WTC11 (cell line): ENCODE measurements at places on chromosomes 7 and 10. TPM values are rescaled to one million over a fixed set of nuclear protein-coding genes. Genes with fewer than 3 reads are reported as not detected.

OPN4 gene
- not detected in 3 replicates for total RNA-seq

ZNF804B gene
- total RNA-seq = 0.04 TPM in 1 of 3 replicates, not detected in the others

GRCh38 chr10:76201962-76202361 lies 770.5 kb downstream of the LRMDA start:
- peaks cover 4% of the 10 kb centered on the region for H3K36me3 ChIP-seq
- H3K27me3 ChIP-seq = peaks cover 15% of the 10 kb centered on the region
- H3K27ac ChIP-seq = no peak overlapping the region
- peaks cover 24% of the 10 kb centered on the region for H3K4me1 ChIP-seq
- H3K4me3 ChIP-seq = no peak overlapping the region

DNA sequence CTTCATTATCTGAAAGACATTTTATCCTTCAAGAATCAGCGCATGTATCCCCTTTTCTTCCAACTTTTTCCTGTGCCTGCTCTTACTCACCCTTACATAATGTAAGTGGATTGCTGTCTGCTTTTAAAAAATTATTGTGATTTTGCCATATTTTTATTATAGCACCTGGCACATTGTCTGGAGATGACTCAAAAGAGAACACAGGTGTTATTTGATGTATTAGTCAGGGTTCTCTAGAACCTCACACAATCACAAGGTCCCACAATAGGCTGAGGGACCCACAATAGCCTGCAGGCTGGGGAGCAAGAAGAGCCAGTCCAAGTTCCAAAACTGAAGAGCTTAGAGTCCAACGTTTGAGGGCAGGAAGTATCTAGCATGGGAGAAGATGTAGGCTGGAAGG lies 390.0 kb downstream of the EXOC4 start:
- H3K27me3 ChIP-seq = no peaks in the 10 kb centered on the region
- H3K27ac ChIP-seq = no peak overlapping the region
- H3K4me3 ChIP-seq = no peak overlapping the region
- peaks cover 16% of the 10 kb centered on the region for H3K4me1 ChIP-seq
- DNase-seq = no peak

LLCFC1 gene
- total RNA-seq = not detected in 3 replicates

HOXA5 gene
- 0.14 TPM in 1 of 3 replicates, not detected in the others for total RNA-seq

DNA sequence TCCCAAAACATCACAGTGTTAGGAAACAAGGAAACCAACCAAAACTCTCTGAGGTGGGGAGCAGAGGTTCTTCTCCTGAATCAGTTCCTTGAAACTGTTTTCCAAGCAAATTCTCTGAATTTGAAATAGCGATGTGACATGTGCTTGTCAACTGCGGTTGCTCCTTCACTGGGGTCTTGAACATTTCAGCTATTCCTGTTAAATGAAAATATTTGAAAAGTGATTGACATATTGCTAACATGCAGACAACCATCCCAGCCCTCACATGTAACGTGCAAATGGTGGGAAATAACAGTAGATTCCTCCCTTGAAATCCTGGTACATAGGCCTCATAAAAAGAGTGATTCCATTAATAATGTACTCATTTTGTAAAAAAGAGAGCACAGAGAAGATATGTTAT lies 15.9 kb downstream of the MKI67 start:
- DNase-seq = no peak
- no peak overlapping the region for H3K27ac ChIP-seq
- no peak overlapping the region for H3K4me3 ChIP-seq
- H3K36me3 ChIP-seq = peaks cover 24% of the 10 kb centered on the region
- no peaks in the 10 kb centered on the region for H3K4me1 ChIP-seq

GRCh38 chr10:101261702-101262101 lies 32.4 kb upstream of the LBX1 start:
- no peaks in the 10 kb centered on the region for H3K36me3 ChIP-seq
- no peak overlapping the region for H3K4me3 ChIP-seq
- DNase-seq = no peak
- peaks cover 18% of the 10 kb centered on the region for H3K27me3 ChIP-seq

DNA sequence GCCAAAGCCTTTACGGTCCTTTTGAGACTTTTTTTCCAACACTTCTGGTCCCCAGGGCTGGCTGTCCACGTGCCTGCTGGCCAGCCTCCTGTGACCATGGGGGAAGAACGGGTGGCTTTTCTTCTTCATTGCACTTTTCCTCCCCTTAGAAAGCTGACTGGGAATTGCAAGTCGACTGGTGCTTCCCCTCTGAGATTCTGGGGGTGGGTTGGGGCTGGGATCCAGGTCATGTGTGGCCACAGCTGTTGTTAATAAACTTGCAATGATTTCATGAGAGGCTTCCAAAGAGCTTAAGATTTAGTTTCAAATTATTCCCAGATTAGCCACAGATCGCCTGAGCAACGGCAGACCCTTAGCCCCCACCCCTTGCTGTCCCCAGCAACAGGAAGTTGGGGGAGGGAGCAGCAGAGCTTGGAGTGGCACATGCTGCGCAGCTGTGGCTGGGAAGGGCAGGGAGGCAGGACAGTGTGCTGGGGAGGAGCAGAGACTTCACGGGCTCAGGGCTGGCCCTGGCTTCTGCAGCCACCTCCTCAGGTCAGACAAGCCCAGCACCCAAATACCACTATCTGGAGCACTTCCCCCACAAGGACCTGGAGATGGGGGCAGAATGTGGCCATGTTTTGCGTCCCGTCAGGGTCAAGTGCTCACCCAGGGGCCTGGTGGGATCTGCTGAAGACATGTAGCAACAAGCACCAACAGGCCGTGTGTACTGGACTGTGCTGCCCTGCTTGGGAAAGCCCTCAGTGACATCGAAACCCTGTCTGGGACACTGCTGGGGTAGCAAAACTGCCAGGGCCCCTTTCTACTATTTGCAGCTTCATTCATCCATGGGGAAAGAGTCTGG lies 147.1 kb downstream of the RNF216 start:
- H3K4me1 ChIP-seq = peaks cover 75% of the 10 kb centered on the region
- peak overlapping the region; percentile 88 for H3K27ac ChIP-seq
- H3K4me3 ChIP-seq = peak overlapping the region; percentile 55
- H3K36me3 ChIP-seq = peaks cover 6% of the 10 kb centered on the region

DNA sequence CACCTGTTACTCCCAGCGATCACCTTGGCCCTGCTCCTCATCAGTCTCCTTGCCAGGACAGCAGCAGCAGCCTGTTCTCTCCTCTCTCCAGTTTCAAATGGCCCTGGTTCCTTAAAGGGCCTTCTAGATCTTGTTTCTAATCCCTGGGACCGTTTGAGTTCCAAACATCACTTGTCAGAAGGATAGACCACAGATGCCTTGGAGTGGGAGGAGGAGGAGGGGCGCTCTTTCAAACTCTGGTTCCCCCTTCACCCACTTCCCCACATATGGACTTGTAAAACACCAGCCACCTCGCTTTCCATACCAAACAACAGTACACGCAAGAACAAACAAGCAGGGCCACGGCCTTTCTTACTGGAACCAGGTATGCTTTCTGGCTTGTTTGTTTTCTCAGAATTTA lies 104.8 kb downstream of the PLXNA4 start:
- H3K27ac ChIP-seq = no peak overlapping the region
- no peak for DNase-seq
- peaks cover 4% of the 10 kb centered on the region for H3K27me3 ChIP-seq
- H3K4me3 ChIP-seq = no peak overlapping the region
- H3K4me1 ChIP-seq = peaks cover 49% of the 10 kb centered on the region

GRCh38 chr7:112137141-112138101 lies 68.8 kb downstream of the DOCK4 start:
- no peaks in the 10 kb centered on the region for H3K27me3 ChIP-seq
- no peak overlapping the region for H3K27ac ChIP-seq
- H3K4me1 ChIP-seq = peaks cover 33% of the 10 kb centered on the region

GRCh38 chr10:71241830-71242621 lies 29.7 kb downstream of the UNC5B start:
- no peak overlapping the region for H3K4me3 ChIP-seq
- no peak for DNase-seq
- H3K36me3 ChIP-seq = no peaks in the 10 kb centered on the region
- H3K4me1 ChIP-seq = peaks cover 41% of the 10 kb centered on the region
- H3K27ac ChIP-seq = no peak overlapping the region

DNA sequence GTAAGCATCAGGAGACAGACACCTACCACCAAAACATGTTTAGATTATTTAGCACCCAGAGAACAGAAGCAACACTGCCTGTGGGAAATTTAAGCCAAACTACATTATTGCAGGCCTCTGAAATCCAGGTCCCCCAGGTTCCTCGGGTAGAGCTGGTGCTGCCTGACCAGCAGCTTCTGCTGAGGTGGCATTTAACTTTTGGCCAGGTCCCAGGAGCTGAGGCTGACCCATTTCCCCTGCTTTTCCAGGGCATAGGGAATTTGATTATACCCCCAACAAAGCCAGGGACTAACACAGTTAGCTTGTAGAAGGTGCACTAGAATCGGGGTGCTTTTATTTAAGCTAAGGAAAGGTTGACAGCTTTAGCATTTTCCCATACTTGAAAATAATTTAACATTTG lies 4.7 kb downstream of the LRRC4 start:
- H3K27ac ChIP-seq = 0 out of 2 replicates have a peak overlapping the region, but pooled peaks have one; percentile 20
- H3K36me3 ChIP-seq = peaks cover 12% of the 10 kb centered on the region
- peaks cover 66% of the 10 kb centered on the region for H3K4me1 ChIP-seq
- H3K4me3 ChIP-seq = no peak overlapping the region

DNA sequence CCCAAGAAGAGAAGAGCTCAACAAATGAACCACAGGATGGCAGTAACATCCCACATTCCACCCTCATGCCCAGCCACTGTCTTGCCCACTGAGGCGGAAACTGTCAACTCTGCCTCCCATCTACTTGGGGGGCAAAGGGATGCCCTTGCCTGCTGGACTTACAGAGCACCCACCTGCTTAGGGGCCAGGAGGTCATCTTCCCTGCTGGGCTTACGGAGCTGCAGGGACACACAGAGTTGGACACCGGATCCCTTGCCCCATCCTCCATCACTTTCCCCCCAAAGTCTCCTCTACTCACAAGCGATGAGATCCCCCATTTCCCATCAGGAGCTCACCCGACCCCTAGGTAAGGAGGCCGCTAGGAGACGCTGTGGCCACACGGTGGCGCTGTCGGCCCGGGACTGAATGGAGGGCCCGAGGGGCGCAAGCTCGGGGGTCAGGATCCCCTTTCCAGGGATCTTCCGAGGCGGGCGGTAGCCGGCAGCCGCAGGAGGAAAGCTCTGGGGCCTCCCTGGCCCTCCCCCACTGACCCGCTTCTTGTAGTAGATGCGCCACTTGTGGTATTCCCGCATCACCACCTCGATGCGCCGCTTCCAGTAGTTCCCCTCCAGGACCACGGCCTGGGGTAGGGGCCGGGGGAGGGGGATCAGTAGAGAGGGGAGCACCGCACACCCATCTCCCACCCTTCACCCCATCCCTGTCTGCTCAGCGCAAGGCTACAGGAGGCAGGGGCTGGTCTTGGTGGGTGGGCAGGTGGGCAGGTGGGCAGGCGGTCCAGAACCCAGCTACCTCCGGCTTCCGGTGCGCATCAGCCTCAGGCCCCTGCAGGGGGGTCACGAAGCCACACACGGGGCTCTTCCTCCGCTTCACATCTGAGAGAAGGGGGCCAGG lies 17.3 kb downstream of the MLXIPL start:
- no peaks in the 10 kb centered on the region for H3K36me3 ChIP-seq
- H3K27ac ChIP-seq = peak overlapping the region; percentile 57; the same call in 1 of the 2 replicates
- H3K4me1 ChIP-seq = peaks cover 3% of the 10 kb centered on the region
- DNase-seq = peak; percentile 93

DNA sequence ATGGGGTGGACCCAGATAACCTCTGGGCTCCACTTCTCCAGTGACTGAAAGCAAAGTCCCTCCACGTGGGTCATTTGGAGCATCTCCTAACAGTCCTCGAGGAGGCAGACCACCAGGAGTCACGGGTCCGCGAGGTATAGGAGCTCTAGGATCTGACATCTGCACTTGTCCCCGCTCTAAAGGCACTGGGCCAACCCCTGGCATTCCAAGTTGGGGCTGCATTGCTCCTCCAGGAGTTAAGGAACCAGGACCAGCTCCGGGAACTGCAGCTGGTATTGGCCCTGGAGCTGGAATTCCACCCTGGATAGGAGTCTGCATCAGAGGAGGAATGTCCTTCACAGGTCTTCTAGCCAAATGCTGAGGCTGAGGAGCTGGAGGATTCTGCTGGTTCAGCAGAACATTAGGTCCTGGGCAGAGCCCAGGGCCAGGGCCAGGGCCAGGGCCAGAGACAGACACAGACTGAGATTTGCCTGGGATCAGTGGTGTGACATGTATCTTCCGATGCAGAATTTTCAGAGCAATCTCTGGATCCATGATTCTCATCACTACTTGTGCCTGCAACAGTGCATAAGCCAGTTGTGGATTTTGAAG lies 827 bp downstream of the CSTF2T start:
- DNase-seq = no peak
- peak overlapping the region; percentile 100 for H3K27ac ChIP-seq
- peak overlapping the region; percentile 99 for H3K4me3 ChIP-seq
- peaks cover 31% of the 10 kb centered on the region for H3K4me1 ChIP-seq
- H3K36me3 ChIP-seq = peaks cover 7% of the 10 kb centered on the region

MMD2 gene
- 0.09 TPM in 1 of 3 replicates, not detected in the others for total RNA-seq

DNA sequence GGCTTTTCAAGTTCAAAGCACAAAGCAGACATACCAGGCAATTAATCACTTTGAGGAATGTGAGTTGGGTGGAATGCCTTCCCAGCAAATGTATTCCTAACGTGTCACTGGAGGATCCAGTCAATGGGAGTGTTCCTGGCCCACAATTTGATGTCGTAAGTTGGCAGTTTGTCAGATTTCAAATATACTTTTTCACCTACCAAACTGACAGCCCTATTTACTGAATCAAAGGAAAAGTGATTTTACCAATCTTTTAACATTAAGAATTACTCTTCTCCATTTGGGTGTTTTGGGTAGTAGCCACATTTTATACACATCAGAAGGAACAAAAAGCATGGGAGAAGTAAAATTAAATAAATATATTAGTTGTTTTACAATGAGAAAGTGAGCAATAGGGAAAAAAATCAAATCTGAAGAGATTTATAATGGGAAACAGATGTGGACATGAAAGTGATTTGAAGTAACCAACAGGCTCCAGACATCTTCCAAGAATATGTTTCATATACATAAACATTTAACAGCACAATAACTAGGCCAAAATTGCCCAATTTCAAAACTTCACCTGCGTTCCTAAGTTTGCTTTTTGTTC lies 222.9 kb downstream of the MTERF1 start:
- H3K4me3 ChIP-seq = no peak overlapping the region
- H3K27ac ChIP-seq = no peak overlapping the region
- H3K4me1 ChIP-seq = no peaks in the 10 kb centered on the region
- no peaks in the 10 kb centered on the region for H3K36me3 ChIP-seq
- H3K27me3 ChIP-seq = no peaks in the 10 kb centered on the region; the same call in 1 of the 2 replicates
- DNase-seq = no peak

GRCh38 chr10:92241158-92241500 lies 49.7 kb downstream of the CPEB3 start:
- no peaks in the 10 kb centered on the region for H3K36me3 ChIP-seq
- H3K27me3 ChIP-seq = peaks cover 40% of the 10 kb centered on the region
- H3K27ac ChIP-seq = peak overlapping the region; percentile 91

ANKRD2 gene
- not detected in 3 replicates for total RNA-seq

DNA sequence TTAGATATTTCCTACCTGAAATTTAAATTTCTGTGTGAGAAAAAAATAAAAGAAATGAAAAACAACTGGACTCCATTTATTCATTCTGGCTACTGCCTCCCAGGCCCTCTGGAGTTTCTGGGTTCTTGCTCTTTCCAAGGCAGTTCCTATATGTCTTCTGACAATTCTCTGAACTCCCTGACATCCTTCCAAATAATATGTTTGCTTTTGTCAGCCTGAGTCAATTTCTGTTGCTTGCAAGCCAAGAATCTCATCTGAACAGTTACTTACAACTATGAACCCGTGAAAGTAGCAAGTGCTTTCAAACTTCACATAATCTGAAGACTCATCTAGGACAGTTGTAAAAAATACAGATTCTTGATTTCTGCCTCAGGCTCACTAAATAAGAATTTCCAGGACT lies 216.7 kb upstream of the NPVF start:
- H3K27ac ChIP-seq = no peak overlapping the region
- DNase-seq = no peak
- peaks cover 23% of the 10 kb centered on the region for H3K36me3 ChIP-seq
- no peak overlapping the region for H3K4me3 ChIP-seq
- H3K4me1 ChIP-seq = no peaks in the 10 kb centered on the region
